Stimulated activated CD4-positive, alpha-beta T cell treated with anti-CD3 and anti-CD28 coated beads, Interleukin-1b, Interleukin-23, amount 100 ng/mL, for 1 hour (primary cell): ENCODE measurements at places on chromosomes 1 and 21.

DNA sequence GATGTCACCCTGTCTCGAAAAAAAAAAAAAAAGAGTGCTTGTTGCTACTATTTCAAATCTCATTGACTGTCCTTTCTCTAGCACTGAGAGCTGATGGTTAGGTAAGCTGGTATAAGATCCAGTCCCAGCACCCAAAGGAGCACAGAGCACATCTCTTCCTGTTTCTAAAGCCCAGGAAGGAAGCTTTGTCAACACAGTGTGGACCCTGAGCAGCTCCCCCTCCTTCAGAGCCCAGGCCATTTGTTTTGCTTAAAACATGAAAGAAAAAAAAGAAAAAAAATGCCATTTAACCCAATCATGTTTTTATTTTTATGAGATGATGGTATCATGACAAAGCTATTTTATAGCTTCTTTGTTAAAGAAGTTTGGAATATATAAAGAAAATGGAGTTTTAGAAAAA lies 184.1 kb upstream of the DUSP10 start:
- DNase-seq, result no peak

- DNase-seq, result no peak
Measured at GRCh38 chr1:54471588-54471987, 65.4 kb upstream of the SSBP3 start.

- DNase-seq, result no peak
Measured at GRCh38 chr1:37808369-37809319, 636 bp upstream of the YRDC start.

GRCh38 chr21:44763451-44764318 lies 37.9 kb downstream of the UBE2G2 start:
- DNase-seq, result no peak

DNA sequence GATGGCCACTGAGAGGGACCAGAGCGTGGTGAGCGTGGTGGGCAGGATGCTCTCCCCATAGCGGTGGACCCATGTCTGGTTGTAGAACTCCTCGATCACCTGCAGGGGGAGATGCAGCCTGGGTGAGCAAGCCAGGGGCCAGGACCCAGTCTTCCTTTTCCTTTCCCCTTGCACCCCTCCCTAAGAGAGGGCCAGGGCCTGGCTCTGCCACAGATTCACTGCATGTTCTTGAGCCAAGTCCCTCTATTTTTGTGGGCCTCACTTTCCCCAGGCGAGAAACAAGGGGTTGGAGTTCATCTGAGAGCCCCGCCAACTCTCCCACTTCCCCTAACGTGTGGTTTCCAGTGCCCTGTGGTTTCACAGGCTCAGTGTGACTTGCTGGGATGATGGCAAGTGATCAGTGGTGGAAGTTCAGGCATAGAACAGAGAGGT lies 27.5 kb downstream of the SLC2A1 start:
- no peak for DNase-seq

DNA sequence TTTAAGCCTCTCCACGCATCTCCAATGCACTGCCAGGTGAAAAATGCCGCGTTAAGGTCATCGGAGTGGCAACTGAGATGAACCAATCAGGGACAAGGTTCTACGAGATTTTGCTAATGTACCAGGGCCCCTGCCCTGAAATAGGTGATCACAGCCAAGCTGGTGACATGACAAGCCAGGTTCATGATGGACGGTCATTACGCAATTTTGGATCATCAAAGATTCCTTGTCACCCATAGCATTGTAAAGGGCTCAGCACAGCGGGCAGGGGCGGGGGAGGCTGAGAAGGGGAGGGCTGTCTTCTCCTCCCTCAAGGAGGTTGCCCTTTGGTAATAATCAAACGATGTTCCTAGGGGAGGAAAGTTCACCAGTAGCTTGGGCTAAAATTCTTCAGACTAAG lies 475.5 kb downstream of the NPHP4 start:
- DNase-seq, result no peak

- DNase-seq, result no peak
Measured at GRCh38 chr1:151199873-151200581, 1.7 kb downstream of the PIP5K1A start.

- no peak for DNase-seq
Measured at GRCh38 chr21:41668051-41668541, 98.8 kb downstream of the RIPK4 start.

DNA sequence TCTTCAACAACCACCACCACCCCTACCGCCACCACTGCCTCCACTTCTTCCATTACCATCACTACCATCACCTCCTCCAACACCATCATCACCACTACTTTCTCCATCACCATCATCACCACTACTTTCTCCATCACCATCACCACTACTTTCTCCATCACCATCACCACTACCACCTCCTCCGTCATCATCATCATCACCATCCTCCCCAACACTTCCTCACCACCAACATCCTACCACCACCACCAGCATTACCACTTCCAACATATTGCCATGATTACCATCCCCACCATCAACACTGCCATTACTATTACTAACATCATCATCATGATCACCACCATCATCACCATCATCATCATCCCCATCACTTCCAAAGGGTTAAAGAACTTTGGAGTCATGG lies 34.7 kb downstream of the NGF start:
- no peak for DNase-seq

- DNase-seq, result no peak
Measured at GRCh38 chr21:34362670-34363069, 1.1 kb upstream of the KCNE2 start.

DNA sequence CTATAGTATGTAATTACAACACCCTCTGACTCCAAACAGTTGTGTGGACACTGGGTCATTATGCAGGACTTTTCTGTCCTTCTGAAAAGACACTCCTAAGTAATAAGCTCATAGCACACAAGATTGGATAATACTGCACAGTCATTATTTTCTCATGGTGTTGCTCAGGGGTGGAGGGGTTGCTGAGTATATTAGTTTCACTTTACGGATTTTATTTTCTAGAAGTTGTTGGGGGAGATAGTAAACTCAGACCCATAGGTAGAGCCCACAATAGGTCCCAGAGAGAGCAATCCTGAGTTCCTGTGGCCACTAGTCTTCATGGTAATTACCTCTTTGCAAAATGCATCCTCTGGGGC lies 53.4 kb downstream of the DUSP10 start:
- DNase-seq, result no peak

DNA sequence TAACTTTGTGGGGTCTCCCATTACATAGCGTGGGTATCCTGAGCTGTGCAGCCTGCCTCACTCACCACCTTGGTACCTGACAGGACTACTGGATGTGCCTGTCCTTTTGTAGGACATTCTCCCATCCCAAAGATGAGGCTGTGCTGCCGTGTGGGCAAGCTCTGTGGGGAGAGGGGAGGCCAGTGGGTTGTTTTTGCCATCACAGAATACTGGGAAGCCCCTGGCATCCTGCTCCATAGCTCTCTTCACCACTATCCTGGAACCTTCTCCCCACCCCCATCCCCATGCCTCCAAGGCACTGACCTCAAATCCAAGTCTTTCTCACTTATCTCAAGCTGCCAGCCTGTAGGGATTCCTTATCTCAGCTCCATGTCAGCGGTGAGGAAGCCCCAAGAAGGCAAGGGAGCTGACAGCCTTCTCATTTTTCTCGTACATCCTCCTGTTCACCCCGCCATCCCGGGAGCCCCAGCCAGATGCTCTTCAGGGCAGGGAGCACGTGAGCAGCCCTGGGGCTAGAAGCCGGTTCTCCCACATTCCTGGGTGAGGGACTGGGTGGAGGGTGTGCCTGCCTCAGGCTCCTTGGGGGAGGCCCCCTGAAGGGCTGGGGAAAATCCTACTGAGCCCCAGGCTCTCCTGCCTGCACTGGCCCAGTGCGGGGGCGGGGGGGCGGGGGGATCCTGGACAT lies 2.4 kb upstream of the ELF3 start:
- DNase-seq, result no peak

DNA sequence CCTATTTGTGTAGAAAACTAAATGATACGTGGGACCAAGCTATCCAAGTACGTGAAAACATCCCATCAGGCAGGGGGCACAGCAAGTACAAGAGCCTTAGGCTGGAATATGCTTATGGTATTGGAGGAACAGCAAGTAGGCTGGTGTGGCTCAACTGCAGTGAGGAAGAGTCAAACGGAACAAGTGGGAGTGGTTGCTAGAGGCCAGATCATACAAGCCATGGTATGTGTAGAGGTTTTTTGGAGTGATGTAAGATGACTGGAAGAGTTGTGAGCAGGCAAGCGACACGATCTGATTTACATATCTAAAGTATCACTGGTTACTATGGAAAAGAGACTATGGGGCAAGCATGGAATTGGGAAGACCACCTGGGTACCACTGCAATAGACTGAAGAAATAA lies 27.8 kb downstream of the ELK4 start:
- no peak for DNase-seq

DNA sequence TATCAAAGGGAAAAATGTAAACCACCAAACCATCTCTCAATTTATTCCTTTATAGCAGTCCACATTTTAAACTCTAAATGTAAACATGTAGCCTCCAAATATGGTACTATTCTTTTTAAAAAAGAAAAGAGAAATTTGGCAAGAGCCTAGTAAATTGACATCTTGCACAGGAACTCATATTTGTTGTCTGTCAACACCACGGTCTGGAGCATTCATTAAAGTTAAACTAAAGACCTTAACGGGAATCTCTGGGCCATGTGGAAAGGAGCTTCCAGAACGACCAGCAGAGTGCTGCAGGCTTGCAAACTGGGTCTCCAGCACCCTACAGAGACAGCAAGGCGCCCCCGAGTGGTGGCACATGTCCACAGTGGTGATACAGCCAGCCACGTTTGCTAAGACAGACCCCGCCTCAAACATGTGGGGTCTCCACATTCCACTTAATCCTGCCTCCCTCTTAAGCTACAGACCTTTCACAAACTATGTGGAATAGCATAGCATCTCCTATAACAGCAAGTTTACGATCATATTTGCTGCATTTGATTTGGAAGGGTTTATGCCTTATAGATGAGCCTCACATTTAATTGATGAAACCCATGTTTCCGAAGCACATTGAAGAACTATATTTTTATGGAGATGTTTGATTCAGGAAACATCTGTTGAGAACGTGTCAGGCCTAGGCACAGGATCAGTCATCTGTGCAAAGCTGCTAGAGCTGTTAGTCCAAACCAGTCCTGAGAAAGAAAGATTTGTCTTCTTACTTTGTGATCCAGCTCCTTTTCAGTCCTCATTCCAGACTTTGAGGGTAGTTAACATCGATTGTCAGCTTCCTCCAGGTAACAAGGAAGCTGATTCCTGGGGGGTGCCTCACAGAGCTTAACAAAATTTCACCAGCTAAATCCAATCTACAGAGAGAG lies 96.4 kb upstream of the BACE2 start:
- DNase-seq, result no peak

DNA sequence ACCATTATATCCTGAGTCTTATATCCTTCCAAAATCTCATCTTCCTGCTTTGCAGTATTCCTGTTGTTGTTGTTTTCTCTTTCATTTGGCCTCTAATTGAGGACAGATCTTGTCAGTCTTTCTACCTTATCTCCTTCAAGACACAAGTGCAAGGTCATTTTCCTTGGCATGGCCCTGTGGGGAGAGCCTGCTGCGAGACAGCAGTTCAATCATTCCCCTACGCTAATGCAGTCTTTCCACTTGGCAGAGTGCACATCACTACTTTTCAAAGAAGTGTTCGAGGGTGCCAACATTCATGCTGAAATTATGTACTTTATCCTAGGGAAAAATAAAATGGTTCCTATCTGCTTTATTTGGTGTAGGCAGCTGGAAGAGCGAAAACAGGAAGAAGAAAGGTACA lies 130.3 kb upstream of the SPATA6 start:
- no peak for DNase-seq

DNA sequence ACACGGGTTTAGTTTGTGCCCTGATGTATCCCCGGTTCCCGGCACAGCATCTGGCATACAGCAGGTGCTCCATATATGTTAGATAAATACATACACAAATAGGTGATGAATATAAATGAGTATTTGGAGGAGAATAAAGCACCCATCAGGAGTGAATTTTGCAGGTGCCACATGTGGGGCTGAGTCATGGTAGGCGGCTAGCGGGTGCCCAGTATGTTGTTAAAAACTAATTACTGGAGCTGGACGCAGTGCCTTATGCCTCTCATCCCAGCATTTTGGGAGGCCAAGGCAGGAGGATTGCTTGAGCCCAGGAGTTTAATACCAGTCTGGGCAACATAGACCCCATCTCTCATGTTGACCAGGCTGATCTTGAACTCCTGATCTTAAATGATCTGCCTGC lies 16.7 kb upstream of the WASF2 start:
- DNase-seq, result no peak

DNA sequence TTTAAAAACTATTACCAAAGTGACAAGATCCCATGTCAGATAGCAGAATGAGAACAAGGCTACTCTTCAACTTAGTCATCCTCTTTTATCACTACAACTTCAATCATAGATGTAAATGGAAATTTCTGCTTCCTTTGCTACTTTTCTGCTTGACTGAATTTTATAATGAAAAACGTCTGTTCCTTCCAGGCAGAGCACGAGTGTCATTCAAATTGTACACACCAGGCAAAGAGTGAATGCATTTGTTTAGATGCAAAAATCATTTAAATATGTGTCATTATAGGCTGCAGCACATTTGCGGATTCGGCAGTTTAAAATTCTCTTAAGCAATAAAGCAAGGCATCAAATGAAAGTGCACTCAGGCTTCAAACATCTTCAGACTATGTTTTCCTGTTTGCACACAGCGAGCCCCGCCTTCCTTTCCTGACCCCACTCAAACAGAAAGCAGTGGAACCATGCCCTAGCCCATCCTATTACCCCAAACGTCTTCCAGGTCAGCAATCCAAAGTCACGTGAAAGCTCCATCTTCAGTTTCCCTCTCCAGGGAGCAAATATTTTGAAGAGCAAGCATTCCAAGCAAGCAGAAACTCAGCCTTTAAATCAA lies 99.6 kb downstream of the APP start:
- no peak for DNase-seq

- DNase-seq, result no peak
Measured at GRCh38 chr1:220775240-220775853, 11.4 kb upstream of the MTARC1 start.
